ENCODE measurements at places on chromosomes 5 and 9.

GRCh38 chr5:109740966-109741365, 51.2 kb downstream of the MAN2A1 start:
- no peak for DNase-seq

DNA sequence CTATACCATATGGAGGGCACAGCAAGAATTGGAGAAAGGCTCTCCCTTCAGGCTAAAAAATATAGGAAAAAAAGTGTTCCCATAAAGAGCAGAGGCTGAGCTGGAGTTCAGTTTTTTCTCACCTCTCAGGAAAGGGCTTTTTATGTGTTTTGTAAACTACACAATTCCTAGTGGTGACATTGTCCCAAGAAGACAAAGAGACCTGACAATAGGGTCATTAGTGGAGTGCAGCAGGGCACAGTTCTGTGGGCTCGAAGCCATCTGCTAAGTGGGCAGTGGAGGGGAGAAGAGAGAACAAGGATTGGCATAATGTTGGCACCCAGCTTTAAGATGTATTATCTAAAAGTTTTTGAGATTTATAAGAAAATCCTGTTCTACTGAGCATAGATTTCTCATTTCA, 162.5 kb downstream of the HCN1 start:
- DNase-seq, result no peak

DNA sequence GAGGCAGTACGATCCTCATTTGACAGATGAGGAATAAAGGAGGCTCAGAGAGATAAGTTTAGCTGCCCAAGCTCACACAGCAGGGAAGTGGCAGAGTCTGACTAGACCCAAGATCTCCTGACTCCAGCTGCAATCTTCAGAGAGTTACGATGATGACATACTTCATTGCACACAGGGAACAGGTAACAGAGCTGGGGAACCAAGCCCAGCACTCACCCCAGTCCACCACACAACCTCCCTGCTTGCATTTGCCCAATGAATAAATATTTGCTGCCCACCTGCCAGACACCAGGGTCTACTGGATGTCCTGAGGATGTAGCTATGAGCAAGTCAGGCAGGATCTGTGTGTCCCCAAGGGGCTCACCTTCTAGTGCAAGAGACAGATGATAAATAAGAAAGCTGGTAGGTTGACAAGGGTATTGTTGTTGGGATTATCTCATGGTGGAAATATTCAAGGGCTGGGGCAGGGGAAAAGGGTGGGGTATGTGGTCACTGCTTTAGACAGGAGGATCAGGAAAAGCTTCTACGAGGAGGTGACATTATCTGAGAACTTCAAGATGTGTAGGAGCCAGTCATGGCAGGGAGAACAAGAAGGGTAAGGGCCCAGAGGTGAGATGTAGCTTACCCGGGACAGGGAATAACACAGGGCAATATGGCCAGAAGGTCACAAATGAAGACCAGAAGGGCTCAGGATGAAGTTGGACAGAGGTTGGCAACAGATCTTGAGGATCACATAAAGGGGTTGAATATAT, 28.6 kb upstream of the CPEB4 start:
- no peak for DNase-seq

GRCh38 chr5:145787001-145787400, 48.1 kb downstream of the PRELID2 start:
- no peak for DNase-seq

- peak; percentile 85 for DNase-seq
Observed at GRCh38 chr5:72608297-72608696, 101.1 kb upstream of the ZNF366 start.

GRCh38 chr5:115419846-115420585, 123.6 kb upstream of the CCDC112 start:
- no peak for DNase-seq

DNA sequence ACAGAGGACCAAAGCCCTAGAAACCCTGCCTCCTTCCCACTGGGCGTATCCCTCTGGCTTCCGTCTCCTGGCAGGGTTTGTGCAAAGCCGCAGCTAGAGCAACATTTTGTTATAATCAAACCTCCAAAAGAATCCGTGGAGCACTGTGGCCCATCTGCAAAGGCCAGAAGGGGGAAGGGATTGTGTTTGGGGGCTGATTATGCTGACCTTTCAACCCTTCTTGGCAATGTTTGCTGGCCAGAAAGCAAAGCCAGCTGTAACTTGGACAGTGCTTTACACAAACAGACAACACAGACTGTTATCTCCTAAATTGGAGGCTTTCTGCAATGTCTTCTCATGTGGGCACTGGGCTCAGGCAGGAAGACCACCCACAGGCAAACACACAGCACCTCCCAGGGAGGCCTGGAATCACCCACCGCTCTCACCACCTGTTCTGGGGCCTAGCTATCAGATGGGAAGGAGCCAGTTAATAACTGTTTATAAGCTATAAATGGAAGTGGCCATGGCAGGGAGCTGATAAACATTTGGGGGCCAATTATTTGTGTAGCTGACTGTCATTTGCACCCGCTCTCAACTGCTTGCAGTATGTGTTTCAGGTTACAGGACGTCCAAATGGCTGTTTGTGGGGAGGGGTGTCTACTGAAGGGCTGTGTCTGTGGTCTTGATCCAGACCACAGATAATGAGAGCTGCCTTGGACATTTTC, 121.6 kb upstream of the ERCC6L2 start:
- no peak for DNase-seq

DNA sequence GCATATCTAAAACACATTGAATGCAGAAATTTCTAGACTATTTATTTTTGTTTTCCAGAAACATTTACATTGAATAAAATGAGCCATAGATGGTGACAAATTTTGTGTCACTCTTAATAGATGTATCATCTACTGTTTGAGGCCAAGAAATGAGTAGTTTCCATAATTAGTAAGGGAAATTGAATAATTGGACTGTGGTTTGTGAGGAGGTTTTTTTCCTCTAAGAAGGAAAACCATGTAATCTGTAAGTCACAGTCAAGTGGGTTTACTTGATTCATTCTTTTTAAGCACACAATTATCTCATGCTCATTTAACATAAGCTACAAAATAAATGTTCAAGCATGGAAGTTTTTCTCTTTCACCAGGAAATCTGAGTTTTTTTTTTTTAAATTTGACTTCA, 876.4 kb downstream of the NR2F1-AS1 start:
- DNase-seq, result no peak

- DNase-seq, result no peak
Observed at GRCh38 chr5:61137835-61138234, 24.4 kb downstream of the SMIM15 start.

DNA sequence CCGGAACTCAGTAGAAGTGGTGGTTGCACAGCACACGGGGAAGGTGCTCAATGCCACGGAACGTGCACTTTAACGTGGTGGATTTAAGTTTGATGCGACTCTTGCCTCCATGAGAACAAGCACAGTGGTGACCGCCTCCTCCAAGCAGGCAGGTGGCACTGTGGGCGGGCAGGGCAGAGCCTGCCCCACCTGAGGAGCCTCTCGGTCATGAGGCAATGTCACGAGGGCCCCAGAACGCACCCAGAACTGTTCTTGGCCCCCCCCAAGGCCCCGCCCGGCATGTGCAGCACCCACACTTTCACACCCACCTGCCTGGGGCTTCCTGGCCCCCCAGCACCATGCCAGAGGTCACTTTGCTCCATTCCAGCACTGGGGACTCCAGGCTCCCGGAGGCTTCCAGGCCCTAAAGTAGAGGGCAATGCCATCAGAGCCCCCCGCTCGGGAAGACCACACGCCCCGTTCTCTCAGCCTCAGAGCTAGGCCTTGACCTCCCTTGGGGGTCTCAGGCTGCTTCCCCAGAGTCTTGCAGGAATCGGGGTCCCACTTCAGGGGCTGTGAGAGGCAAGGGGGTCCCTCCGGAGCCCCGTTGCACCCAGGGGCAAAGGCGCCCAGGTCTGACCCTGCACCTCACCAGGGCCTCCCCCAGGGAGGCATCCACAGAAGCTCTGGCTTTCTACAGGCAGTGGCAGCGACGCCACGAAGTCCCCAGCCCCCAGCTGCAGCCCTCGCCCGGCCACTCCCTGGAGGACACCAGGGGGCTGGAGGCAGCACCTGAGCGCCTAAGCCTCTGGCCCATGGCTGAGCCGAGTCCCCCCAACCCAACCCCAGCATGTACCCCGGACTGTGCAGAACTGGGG, 14.0 kb downstream of the CCDC187 start:
- DNase-seq, result no peak

- no peak for DNase-seq
Observed at GRCh38 chr9:127689329-127690000, 17.3 kb upstream of the CFAP157 start.

DNA sequence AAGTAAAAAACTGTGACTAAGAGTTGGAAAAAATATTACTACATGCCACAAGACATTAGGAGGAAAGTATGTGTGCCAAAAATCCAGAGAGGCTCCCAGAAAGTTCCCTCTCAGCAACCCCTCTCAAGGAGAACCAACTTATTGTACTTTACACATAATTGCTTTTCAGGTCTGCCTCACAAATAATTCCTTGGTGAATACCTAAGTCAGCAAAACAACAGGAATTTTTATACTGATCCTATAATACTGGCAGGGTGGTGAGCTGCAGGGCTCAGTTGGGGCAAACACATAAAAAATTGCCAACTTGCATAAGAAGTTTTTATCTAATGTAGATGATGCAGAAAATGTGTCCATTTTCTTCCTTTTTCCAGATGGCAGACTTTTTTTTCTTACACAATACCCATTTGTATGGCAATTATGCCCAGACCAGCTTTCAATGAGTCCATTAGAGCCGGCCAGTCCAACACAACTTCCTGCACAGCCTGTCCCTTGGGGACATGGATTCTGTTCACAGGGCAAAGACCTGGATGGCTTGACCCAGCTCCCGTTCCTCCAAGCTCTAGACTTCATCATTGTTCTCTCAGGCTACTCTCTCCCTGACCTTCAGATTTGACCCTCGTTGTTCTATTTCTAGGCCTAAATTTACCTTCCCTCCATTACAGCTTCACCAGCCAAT, 31.3 kb downstream of the MARCHF3 start:
- no peak for DNase-seq

- no peak for DNase-seq
Observed at GRCh38 chr5:164185000-164185399, 679.6 kb downstream of the MAT2B start.

GRCh38 chr5:120576588-120576987, 112.5 kb downstream of the PRR16 start:
- DNase-seq, result no peak

DNA sequence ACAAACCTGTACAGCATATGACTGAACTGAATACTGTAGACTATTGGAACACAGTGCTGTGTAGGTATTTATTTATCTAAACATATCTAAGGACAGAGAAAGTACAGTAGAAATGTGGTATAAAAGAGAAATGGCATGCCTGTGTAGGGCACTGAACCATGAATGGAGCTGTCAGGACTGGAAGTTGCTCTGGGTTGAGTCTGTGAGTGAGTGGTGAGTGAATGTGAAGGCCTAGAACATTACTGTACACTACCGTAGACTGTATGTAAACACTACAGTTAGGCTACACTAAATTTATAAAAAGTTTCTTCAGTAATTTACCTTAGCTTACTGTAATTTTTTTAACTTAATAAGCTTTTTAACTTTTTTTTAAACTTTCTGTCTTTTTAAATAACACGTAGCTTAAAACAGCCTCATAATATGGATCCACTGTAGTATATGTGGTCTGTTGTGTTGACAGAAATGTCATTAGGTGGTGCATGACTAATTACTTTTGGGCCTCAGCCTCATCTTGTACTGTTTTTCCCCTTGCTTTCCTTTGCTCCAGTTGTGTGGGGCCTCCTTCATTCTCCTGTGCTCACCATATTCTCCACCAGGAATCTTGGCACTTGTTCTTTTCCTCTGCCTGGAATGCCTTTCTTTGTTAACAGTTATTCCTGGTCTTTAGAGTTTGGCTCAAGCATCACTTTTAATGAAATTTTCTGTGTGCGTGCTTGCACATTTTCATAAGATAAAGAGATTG, 8.8 kb downstream of the SPIN1 start:
- no peak for DNase-seq

- peak; percentile 39 for DNase-seq
Observed at GRCh38 chr5:141816598-141817399, 61.4 kb downstream of the PCDH1 start.

DNA sequence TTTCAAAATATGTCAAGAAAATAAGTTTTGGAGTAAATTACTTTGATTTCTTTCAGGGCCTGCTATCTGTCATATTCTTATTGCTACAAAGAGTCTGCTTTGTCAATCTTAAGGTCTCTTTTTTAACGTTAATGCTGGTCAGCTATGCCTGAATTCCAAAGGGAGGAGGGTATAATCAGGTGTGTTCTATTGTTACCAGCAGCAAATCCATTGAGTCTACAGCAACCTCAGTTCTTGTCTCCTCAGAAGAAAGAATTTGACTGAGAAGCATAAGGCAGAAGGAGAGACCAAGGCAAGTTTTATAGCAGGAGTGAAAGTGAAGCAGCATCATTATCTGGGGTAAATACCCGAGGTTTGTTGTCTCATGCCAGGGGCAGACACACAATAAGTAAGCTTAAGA, 23.7 kb upstream of the MINAR2 start:
- no peak for DNase-seq

- no peak for DNase-seq
Observed at GRCh38 chr9:7844242-7844641, 44.7 kb upstream of the DMAC1 start.

DNA sequence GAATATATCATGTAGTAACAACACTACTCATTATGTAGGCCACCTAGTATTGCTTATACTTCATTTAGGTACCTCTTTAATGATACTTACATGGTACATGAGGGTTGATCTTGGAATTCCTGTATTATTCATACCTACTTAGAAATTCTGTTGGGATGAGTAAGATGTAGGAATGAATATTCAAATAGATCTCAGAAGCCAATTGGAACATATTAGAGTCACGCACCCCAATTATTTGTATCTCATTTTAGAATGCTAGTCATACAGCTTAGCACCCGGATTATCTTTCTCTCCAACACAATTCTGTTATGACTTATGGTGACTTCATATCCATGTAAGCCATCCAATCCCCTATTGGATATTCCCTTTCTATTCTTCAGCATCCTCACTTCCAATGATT, 106.7 kb upstream of the SH3GL2 start:
- no peak for DNase-seq

DNA sequence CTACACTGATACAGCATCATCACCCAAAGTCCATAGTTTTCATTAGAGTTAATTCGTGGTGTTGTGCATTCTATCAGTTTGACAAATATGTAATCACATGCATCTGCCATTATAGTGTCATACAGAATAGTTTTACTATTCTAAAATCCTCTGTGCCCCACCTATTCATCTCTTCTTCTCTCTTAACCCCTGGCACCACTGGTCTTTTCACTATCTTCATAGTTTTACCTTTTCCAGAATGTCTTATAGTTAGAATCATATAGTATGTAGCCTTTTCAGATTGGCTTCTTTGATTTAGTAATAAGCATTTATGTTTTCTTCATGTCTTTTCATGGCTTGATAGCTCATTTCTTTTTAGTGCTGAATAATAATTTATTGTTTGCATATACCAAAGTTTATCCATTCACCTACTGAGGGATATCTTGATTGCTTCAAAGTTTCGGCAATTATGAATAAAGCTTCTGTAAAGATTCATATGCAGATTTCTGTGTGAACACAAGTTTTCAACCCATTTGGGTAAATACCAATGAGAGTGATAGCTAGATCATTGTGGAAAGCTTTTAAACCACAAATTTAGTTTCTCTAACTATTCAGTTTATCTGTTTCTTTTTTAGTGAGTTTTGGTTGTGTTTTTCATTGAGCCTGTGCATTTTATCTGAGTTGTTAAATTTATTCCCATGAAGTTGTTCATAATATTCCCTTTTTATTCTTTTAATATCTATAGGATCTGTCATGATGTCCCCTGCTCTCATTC, 84.9 kb downstream of the RALGPS1 start:
- DNase-seq, result no peak

GRCh38 chr5:180006141-180006540, 65.4 kb downstream of the RNF130 start:
- DNase-seq, result no peak

- DNase-seq, result peak; percentile 93
Observed at GRCh38 chr9:98263482-98264357, 8.3 kb upstream of the TBC1D2 start.

- no peak for DNase-seq
Observed at GRCh38 chr9:17063535-17064135, 71.2 kb upstream of the CNTLN start.

Measured in head of caudate nucleus (tissue), 42 donors.